Neural progenitor cell (in vitro differentiated cells): ENCODE measurements at places on chromosomes 3 and 15.

DNA sequence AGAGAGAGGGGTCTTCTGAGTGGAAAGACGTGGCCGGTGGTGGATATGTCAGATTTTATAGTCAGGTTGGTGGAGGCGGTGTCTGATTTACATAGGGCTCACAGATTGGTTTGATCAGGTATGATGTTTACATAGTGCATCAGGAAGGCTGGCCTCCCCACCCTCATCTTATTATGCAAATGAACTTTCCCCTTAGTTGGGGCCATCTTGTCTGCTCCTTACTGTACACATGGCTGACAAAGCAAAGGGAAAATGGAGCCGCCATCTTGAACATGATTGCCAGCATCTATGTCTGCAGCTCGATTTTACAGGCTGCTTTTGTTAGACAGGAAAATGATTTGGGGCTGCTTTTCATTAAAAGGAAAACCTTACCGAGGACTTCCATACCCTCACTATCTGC, 19.9 kb downstream of the SQOR start:
- no peak for DNase-seq

DNA sequence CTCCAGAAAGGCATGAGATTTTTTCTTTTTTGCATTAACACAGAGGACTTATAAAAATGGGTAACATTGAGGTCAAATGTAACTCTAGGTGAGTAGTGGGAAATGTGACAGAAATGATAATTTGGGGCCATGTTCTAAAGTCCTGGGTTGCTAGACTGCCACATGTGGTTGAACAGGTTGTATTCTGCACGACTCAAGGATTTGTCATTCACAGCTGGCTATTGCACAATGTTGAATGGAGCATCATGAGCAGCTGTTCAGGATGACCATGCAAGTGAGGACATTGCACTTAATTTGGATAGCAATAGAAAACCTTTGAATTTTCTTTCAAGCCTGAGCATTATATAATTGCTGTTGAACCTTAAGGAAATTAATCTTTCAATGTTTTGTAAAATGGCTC, 396.6 kb downstream of the NAALADL2 start:
- DNase-seq = no peak

GRCh38 chr15:89369341-89369947, 34.8 kb upstream of the POLG start:
- DNase-seq = no peak

DNA sequence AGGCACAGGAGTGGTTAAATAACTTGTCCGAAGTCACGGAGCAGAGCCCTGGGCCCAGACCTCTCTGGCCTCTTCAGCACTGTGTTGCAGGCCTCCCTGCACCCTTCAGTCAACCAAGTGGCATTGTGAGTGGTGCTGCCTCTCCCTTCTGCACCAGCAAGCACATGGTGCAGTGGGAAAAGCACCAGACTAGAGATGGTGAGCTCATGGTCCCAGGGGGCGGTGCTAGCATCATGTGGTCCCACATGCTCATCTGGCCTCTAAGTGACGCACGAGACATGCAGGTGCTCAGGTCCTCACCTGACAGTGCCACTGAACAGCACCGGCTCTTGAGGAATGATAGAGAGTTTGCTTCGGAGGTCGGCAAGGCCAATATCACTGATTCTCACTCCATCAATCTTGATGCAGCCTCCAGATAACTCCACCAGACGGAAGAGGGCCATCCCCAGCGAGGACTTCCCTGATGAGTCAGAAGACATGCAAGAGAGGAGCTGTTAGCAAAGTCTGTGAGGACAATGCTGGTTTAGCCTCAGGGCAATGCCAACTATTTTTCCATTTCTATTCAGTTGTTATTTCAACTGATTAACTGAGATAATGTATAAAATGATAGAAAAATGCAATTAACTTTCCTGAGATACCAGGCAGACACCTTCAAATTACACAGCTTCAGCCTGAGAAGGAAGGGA, 53.1 kb upstream of the PARL start:
- no peak for DNase-seq

GRCh38 chr3:60650171-60650570, 601.1 kb downstream of the FHIT start:
- no peak for DNase-seq

GRCh38 chr3:131491775-131492174, 11.0 kb downstream of the MRPL3 start:
- no peak for DNase-seq

GRCh38 chr15:53644660-53645059, 114.8 kb downstream of the WDR72 start:
- no peak for DNase-seq

DNA sequence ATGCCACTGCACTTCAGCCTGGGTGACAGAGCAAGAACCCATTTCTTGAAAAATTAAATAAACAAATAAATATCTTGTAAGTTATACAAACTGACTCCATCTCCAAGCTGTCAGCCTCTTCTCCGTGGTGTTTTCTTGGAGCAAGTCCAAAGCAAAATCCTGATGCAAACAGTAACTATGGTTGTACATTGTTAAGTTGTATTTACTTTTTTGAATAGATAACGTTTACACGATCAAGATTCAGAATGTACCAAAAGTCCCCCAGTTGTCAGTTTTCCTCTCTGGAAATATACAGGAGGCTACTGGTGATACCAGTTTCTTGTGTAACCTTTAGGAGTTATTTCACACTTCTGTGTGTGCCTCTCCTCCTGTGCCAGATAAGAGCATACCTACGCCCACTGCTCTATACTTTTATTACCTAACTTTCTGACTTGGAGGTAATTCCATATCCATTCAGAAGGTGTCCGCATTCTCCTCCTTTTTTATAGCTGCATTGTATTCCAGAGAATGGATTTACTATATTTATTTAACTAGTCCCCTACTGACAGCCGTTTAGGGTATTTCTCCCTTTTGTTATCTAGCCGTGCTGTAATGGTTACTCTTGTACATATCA, 14.2 kb downstream of the CMTM7 start:
- DNase-seq = no peak

DNA sequence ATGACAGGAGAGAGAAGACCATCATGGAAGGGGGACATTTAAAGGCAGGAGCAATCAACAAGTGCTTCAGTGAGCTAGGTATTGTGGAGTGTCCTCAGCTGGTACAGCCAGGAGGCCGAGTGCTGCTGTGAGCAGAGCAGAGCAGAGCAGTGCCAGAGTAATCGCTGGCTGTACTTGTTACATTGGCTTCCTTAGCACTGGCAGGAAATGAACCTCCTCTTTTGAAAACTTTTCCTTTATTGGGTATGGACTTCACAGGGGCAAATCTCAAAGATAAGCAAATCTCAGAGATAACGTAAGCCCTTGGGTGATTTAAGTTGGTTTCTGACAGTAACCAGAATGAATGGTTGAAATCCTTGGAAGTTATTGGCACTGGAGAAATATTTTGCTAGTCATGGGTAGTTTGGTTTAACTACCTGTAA, 2.1 kb downstream of the SH3GL3 start:
- DNase-seq = no peak

DNA sequence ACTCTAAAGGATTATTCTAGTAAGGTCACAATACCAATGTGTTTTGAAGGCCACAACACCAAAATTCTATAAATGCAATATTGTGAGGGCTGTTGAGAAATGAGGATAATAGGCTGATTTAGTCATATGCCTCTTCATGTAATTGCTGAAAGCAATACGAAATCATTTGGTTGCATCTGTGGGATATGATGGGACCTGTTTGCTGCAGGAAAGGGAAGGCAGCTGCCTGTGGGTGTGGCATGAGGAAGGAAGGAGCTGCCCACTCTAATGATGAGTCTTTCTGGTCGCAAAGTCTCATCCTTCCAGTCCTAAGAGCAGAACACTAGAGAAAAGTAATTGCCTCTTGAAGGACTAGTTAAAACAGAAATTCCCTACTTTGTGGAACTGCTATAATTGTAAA, 245.3 kb upstream of the ZPLD1 start:
- DNase-seq = no peak

DNA sequence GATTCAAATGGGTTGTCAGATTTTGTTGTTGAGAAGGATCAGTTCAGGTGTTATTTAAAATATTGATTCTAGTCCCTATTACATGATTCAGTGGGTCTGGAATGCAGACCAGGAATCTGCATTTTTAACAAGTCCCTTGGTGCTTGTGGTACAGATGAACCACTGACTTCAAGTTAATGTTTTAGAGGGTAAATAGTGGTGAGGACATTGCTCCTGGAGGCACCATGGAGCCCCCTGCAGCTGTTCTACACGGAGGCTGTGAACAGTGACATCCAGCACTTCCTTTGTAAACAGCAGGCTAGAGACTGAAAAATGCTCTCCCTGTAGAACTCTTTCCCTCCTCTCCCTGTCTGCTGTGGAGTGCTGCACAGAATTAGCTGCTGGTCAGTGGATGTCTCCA, 4.8 kb upstream of the FSIP1 start:
- DNase-seq = peak; percentile 26

DNA sequence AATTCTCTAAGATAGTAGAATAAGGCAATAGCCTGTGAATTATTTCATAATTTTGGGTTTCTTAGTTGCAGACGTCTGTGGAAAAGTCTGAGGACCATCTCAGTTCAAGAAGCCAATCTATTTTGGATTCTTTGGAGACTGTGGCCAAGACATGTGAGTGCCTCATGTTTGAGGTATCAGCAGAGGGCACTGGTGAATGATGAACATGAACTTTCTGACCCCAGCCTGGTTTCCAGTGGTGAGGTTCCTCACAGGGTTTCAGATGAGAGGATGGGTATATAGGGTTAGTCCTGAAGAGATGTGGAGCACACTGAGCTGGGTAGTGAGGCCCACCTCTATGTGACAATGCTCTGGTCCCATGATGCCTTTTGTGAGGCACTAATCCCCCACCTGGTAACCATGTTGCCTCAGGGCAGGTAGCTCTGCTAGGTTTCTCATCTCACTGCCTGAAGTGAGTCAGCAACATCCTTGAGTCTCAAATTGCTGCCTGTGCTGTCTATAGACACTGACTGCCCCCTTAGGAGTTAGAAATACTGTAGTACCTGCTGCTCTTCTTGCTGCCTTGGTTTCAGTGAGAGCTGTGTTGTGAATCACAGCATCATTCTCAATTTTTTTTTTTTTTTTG, 32.3 kb downstream of the C3orf62 start:
- DNase-seq = no peak

DNA sequence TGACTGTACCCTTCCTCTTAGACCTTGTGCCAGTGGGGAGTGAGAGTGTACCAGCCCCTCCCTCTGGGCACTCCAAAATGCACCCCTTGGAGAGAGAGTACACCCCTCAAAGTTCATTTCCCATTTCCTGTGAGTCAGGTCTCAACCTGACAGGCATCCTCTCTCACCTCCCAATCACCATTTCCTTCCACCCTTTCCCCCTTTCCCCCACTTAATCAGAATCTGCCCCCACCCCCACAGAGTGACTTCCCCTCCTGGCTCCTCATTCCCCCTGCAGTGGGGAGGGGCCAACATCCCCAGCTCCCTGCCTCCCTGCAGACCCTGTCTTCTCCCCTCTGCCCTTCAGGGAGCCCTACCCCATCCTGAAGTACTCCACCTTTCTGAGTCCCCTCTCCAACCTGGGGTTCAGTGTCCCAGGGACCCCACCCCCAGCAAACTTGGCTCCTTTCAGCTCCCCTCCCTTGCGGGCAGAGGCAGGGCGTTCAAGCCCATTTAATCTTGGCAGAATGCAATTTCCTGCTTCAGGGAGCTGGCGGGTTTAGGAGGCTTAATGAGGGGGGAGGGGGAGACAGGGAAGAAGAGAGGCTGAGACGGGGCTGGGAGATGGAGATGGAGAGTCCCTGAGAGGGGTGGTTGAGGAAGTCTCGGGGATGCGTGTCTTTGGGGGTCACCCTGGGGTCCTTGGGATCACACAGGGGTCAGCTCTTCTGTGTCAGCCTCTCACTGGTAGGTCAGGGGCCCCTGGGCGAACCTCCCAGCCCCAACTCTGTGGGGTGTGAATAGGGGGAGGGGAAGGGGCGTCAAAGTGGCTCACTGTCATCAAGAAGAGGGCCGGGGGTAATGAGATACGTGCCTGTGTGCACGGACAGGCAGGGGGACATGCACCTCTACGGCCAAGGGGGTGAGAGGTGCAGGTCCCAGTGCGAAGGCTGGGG, 16.6 kb upstream of the SEMA3F start:
- DNase-seq = peak; percentile 88

GRCh38 chr3:107077391-107077790, 299.8 kb upstream of the CCDC54 start:
- no peak for DNase-seq

- DNase-seq = no peak
Measured at GRCh38 chr15:83163032-83163431, 44.6 kb downstream of the HDGFL3 start.

DNA sequence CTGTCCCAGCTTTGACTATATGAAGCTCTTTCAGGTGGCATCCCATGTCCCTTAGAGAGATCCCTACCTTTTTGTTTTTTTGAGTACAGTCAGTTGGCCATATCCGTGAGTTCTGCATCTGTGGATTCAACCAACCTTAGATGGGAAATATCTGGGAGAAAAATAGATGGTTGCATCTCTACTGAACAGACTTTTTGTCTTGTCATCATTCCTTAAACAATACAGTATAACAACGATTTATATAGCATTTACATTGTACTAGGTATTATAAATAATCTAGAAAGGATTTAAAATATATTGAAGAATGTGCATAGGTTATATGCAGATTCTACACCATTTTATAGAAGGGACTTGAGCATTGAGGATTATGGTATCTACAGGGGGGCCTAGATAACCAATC, 65.1 kb downstream of the APBA2 start:
- no peak for DNase-seq

GRCh38 chr3:15578289-15578867, 23.0 kb downstream of the HACL1 start:
- DNase-seq = no peak

- no peak for DNase-seq
Measured at GRCh38 chr3:195870442-195870841, 37.9 kb downstream of the TNK2 start.

- DNase-seq = no peak
Measured at GRCh38 chr3:10774825-10775224, 41.2 kb upstream of the SLC6A11 start.

- peak; percentile 75 for DNase-seq
Measured at GRCh38 chr15:101258238-101259144, 6.6 kb upstream of the CHSY1 start.

- no peak for DNase-seq
Measured at GRCh38 chr3:60202052-60202726, 1049.1 kb downstream of the FHIT start.

DNA sequence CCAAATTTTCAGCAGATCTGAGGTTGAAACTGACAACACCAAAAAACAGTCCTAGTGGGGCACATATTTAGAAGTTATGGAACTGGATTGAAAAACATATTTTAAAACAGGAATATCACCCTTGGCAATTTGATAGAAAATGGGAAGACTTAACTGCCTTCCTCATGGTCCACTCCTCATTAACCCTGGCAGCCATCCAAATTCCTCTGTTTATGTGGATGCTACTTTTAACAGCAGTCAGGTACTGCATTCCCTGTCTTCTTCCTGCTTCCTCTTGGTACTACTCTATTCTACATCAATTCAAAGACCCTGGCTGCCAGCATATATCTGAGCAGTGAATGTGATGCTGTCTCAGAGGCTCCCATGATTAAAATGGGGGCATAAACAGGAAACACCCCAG, 54.3 kb downstream of the PDE8A start:
- DNase-seq = no peak

DNA sequence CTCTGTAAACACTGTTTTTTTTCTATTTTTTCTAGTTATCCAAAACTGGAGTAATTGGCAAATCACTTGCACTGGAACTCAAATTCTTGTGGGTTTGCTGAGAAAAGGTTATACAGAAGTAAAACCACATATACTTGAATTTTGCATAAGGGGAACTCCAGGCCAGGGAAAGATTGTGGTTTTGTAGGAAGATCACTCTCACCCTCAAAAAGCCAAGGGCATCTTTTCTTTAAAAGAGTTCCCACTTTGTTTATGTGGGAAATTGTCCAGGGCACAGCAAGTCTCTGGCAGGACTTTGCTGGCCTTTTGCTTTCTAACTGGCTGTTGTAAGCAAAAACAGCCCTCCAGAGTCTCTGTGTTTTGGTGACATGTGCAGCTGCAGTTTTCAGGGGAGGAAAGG, 340.3 kb upstream of the RBMS3 start:
- DNase-seq = no peak
